K562 (cell line): ENCODE measurements at places on chromosomes 2 and 18.

GRCh38 chr2:158042666-158043065 is 59.0 kb upstream of the UPP2 start:
- DNase-seq = no peak
- no peak overlapping the region for H3K27ac ChIP-seq
- no peaks in the 10 kb centered on the region for H3K36me3 ChIP-seq
- H3K4me3 ChIP-seq = no peak overlapping the region

- no peaks in the 10 kb centered on the region for H3K36me3 ChIP-seq
- H3K27ac ChIP-seq = no peak overlapping the region
- DNase-seq = no peak
- no peak overlapping the region for H3K4me3 ChIP-seq
- no peaks in the 10 kb centered on the region for H3K4me1 ChIP-seq
- H3K27me3 ChIP-seq = no peaks in the 10 kb centered on the region
Measured at GRCh38 chr2:5975401-5975800, 283.2 kb downstream of the SOX11 start.

DNA sequence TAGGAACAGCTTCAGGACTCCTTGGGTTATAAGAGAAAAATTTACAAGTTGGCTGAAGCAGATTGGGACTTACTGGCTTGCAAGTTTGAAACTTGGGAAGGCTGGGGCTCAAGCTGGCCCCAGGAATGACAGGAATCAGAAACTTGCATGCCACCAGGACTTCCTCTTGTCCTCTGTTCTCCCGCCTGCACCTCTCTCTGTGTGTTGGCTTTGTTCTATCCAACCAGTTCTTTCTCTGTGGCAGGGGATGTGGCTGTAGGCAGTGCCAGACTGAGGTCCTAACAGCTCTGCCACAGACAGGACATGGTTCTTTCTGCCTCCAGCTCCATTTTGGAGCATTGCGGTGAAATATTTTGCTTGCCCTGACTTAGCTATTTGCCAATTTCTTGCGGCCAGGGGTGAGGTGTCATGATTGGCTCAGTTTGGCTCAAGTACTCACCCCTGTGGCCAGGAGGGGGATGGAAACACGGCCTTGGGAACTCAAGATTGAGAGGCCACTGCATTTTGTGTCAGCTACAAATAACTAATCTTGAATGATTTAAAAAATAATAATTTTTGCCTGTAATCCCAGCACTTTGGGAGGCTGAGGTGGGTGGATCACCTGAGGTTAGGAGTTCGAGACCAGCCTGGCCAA is 48.9 kb downstream of the MEP1B start:
- no peak overlapping the region for H3K4me3 ChIP-seq
- no peaks in the 10 kb centered on the region for H3K36me3 ChIP-seq
- H3K4me1 ChIP-seq = no peaks in the 10 kb centered on the region
- peak; percentile 3 for DNase-seq

- H3K27ac ChIP-seq = no peak overlapping the region
- DNase-seq = no peak
- H3K4me1 ChIP-seq = no peaks in the 10 kb centered on the region
- H3K27me3 ChIP-seq = peaks cover 7% of the 10 kb centered on the region; the same call in 2 of the 3 replicates
Measured at GRCh38 chr18:24022161-24022560, 7.6 kb downstream of the TTC39C start.

DNA sequence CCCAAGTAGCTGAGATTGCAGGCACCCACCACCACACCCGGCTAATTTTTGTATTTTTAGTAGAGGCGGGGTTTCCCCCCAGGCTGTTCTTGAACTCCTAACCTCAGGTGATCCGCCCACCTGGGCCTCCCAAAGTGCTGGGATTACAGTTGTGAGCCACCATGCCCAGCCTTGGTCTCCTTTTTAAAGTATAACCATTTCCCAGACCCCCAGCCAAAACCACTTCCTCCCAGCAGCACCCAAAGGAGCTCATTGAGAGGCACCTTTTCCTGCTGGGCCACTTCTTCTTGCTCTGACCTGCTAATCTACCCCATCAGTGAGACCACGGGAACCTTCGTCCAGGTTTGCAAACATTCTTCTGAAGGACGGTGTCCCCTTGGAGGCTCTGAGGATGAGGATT is 69.9 kb downstream of the INPP5D start:
- H3K4me3 ChIP-seq = no peak overlapping the region
- H3K27me3 ChIP-seq = no peaks in the 10 kb centered on the region
- no peaks in the 10 kb centered on the region; the same call in 1 of the 2 replicates for H3K4me1 ChIP-seq
- no peak overlapping the region for H3K27ac ChIP-seq
- no peak for DNase-seq

DNA sequence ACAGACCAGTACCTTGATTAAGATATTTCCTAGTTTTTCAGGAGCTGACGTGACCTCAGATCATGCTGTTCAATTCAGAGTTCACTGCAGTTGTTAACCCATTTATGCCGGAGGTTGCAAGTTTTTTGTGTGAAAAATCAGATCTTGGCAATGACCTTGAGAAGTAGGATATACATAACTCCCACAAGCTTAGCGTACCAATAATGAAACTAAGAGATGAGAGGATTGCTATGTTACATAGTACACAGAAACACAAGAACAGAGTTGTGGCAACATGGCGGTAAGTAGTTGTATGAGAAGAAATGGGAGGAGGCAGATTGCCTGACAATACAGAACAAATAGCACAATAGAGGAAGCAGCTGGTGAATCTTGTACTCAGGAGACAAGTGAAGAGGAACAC is 39.1 kb downstream of the PPIG start:
- no peak overlapping the region for H3K4me3 ChIP-seq
- peaks cover 78% of the 10 kb centered on the region for H3K36me3 ChIP-seq
- no peaks in the 10 kb centered on the region for H3K27me3 ChIP-seq

- no peaks in the 10 kb centered on the region for H3K4me1 ChIP-seq
- no peaks in the 10 kb centered on the region for H3K27me3 ChIP-seq
- no peak overlapping the region for H3K4me3 ChIP-seq
- DNase-seq = no peak
- no peaks in the 10 kb centered on the region for H3K36me3 ChIP-seq
Measured at GRCh38 chr2:126877861-126878565, 20.7 kb upstream of the TEX51 start.

GRCh38 chr18:35424356-35424755 is 47.2 kb upstream of the ZNF396 start:
- H3K36me3 ChIP-seq = no peaks in the 10 kb centered on the region
- DNase-seq = no peak
- no peak overlapping the region for H3K27ac ChIP-seq
- H3K4me3 ChIP-seq = no peak overlapping the region

DNA sequence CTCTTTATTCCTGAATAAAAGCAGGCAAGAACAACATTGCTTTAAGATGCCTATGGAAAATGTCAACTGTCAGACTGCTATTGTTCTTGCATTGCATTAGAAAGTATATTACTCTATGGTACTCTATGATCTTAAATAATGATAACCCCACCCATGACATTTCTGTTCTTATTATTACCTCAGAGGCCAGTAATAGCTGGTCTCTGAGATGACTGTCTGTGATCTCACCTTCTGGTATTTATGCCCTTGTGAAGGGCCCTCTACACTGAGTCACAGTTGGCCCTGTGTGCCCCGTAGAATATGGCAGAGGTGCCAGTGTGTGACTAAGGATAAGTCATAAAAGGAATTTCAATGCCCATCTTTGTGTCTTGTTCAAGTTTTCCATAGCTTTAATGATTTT is 61.0 kb downstream of the SPP2 start:
- H3K4me3 ChIP-seq = no peak overlapping the region
- no peak overlapping the region for H3K27ac ChIP-seq
- H3K27me3 ChIP-seq = no peaks in the 10 kb centered on the region

DNA sequence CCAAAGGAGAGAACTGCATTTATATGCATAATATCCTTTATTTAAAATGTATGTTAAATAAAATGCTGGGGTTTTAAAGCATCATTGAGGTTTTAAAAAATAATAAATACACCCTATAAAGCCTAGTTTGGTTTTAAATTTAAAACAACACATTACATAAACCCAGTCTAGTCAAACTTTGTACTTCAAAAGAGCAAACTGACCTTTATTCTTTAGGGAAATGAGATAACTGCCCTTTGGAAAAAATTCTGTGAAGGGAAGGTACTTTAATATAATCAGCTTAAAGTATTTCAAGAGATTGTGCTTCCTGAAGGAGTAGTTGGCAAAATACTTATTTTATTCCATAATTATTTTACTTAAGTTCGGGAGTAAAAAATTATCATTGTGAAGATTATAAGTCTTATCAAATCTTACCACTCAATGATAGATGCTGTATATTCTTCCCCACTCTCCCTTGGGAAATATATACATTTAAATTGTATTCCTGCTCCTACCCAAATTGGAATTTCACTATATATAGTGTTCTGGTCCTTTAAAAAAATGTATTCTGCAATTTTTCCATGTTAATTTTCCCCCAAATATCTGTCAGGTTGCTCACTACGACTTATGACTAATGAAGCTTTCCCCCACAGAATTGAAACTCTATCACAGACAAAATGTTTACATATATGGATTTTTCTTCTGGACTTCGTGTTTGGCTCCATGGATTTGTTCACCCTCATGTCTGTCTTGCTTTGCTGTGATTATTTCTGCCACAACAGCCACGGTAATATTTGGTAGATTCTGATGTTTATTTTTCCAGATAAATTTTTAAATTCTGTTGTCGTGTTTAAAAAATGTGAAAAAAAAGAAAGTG is 42.1 kb downstream of the ZC3H6 start:
- no peaks in the 10 kb centered on the region for H3K36me3 ChIP-seq
- H3K27me3 ChIP-seq = no peaks in the 10 kb centered on the region
- no peak overlapping the region for H3K27ac ChIP-seq
- no peaks in the 10 kb centered on the region for H3K4me1 ChIP-seq
- no peak for DNase-seq

DNA sequence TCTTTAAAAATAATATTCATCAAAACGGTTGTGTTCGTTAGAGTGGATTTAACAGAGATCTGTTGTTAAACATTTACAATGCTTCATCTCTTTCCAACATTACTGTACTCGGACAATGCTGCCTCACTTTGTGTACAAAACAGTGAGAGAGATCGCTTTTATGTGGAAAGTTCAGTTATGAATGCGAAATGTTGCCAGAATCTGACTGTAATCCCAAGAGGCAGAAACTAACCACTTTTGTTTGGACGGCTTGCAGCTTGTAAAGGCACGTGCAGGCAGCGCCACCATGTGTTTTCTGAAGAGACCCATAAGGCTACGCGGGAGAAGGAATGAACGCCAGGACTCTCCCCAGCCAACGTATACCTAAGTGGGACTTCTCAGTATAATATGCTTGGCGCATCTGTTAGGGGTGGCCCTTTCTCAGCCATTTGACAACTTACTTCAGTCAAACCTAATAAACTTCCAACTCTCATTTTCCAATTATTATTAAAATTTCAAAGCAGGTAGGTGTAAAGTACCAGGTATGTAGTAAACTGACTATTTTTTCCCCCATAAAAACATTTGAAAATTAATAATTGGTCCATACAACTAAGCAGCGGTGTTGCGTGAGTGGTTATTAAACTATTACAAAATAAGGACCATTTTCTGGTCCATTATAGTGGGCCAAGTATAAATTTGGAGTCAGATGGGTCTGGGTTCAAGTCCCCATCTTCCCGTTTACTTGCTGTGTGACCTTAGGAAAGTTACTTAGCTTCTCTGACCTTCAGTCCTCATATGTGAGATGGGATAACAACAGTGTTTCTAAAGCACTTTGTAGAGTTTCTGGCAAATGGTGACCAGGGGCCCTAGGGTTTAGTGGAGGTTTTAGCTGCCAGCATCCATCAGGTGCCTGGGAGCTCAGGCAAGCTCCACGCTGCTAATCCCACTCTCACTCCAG is 5.6 kb upstream of the NAPG start:
- no peaks in the 10 kb centered on the region for H3K36me3 ChIP-seq
- peaks cover 4% of the 10 kb centered on the region; the same call in 1 of the 3 replicates for H3K4me1 ChIP-seq
- DNase-seq = peak; percentile 74
- H3K4me3 ChIP-seq = no peak overlapping the region
- H3K27ac ChIP-seq = no peak overlapping the region
- peaks cover 33% of the 10 kb centered on the region for H3K27me3 ChIP-seq

- no peak for DNase-seq
- H3K4me1 ChIP-seq = no peaks in the 10 kb centered on the region
- no peaks in the 10 kb centered on the region for H3K27me3 ChIP-seq
- no peaks in the 10 kb centered on the region for H3K36me3 ChIP-seq
Measured at GRCh38 chr2:134819334-134819733, 19.1 kb upstream of the ACMSD start.

DNA sequence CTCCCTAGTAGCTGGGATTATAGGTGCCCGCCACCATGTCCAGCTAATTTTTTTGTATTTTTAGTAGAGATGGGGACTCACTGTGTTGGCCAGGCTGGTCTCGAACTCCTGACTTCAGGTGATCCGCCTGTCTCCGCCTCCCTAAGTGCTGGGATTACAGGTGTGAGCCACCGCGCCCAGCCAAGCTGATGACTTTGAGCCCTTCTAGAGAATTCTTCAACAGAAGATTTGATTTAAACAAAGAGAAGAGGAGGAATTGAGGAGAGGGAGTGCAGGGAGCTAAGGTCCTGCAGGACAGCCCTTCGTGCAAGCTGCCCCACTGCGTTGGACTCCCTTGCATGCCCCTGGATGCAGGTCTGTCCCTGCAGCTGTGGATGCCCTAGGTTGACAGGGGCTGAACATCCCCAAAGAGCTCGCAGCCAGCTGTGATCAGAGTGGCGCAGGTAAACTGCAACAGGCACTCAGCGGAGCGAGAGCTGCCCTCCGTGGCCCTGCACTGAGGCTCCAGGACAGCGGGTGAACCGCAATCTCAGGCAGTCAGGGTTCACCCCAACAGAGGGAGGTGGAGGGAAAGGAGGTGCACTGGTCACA is 13.7 kb downstream of the ADRA2B start:
- H3K4me1 ChIP-seq = no peaks in the 10 kb centered on the region
- H3K27me3 ChIP-seq = no peaks in the 10 kb centered on the region; the same call in 2 of the 3 replicates
- DNase-seq = no peak

DNA sequence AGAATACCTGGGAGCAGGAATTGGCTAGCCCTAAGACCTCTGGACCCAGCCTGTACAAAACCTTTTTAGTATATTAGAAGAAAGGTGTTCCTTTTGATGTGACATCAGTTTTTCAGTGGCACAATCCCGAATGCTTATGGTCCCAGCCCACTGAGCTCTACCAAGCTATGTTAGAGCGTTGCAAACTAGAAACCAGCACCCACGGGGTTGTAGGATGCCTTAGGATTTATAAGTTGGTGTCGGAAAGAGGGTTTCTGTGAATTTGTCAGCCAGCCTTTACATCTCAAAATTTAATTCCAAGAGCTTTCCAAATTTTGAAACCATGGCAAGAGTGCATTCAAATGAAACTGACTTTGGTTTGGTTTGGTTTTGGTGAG is 499 bp upstream of the LMAN1 start:
- H3K4me3 ChIP-seq = peak overlapping the region; percentile 69
- H3K27ac ChIP-seq = no peak overlapping the region
- peaks cover 30% of the 10 kb centered on the region for H3K36me3 ChIP-seq
- H3K4me1 ChIP-seq = no peaks in the 10 kb centered on the region
- H3K27me3 ChIP-seq = no peaks in the 10 kb centered on the region

DNA sequence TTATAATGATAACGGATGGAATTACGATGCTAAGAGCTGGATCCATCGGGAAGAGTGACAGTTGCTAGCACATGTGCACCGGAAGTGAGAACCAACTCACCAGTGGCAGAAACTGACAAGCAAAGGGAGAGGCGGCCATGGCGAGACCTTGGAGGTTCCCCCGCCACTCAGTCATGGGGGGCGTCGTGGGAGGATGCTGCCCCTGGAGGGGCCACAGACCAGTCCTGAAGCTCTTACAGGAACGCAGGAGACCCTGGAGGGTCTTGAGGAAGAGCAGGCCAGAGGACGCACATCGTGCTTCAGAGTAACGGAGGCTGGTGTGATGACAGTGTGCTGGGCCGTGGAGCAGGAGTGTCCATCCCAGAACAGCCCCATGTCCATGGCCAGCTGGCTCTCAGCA is 53.1 kb upstream of the KCNG2 start:
- no peak overlapping the region for H3K27ac ChIP-seq
- H3K36me3 ChIP-seq = 0 out of 3 replicates have a peak, but pooled peaks cover 4% of the 10 kb centered on the region
- H3K4me3 ChIP-seq = no peak overlapping the region
- H3K27me3 ChIP-seq = no peaks in the 10 kb centered on the region
